ENCODE measurements at places on chromosomes 2 and 18.

DNA sequence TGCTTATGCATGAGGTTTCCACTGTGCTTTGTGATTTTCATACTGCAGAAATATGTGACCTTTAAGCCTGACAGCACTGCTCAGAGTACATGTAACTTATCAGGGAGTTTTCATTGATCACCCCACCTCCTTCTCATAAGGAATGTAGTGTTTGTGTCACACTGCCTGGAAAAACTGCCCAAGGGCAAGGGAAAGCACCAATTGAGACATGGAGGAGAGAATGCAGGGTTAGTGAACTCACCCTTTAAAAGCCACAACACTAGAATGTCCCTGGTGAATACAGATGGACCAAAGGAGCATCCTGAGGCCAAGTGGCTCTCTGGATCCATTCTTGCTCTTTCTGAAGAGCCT, 147.2 kb upstream of the SPATS2L start:
- DNase-seq: no peak

DNA sequence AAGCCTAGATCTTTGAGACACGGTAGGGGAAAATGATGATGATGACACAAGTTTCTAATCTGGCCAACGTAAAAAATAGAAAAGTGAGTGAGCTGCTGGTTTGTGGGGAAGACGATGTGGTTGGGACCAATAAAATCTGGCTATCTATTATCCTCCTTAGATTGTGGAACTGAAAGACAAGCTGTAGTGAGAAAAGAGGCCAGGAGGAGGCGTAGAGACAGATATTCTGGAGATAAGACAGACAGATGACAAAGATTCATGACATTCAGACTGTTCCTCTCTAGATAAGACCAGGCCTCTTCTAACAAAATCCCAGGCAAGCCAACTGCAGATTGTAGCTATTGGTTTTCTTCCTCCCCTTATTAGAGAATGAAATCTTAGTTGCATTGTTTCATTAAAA, 376.3 kb upstream of the UBE2E3 start:
- DNase-seq: no peak

GRCh38 chr2:62010632-62011256, 105.3 kb downstream of the COMMD1 start:
- DNase-seq: no peak

DNA sequence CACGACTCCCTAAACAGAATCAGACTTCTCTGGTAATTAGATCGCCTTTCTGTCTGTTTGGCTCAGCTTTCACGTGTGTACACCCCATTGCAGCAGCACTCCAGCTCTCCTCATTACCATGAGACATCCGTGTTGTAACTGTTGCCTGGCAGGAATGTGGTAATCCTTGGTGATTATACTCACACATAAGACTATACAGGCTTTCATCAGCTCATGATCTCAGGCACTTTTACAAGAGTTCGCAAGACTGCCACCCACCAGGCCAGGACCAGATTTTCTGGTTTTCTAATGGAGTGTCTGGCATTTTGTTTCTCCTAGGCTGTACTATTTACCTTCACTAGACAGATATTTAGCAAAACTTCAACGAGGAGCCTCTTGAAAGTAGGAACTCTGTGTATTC, 50.2 kb downstream of the ACVR1 start:
- DNase-seq: no peak

- DNase-seq: no peak
These were observed 81.4 kb upstream of the ERBB4 start for GRCh38 chr2:212619954-212620353.

- DNase-seq: no peak
These were observed 44.6 kb downstream of the ITGB1BP1 start for GRCh38 chr2:9378433-9379390.

- peak; percentile 22 for DNase-seq
These were observed 276.9 kb upstream of the CHAC2 start for GRCh38 chr2:53490659-53491058.

DNA sequence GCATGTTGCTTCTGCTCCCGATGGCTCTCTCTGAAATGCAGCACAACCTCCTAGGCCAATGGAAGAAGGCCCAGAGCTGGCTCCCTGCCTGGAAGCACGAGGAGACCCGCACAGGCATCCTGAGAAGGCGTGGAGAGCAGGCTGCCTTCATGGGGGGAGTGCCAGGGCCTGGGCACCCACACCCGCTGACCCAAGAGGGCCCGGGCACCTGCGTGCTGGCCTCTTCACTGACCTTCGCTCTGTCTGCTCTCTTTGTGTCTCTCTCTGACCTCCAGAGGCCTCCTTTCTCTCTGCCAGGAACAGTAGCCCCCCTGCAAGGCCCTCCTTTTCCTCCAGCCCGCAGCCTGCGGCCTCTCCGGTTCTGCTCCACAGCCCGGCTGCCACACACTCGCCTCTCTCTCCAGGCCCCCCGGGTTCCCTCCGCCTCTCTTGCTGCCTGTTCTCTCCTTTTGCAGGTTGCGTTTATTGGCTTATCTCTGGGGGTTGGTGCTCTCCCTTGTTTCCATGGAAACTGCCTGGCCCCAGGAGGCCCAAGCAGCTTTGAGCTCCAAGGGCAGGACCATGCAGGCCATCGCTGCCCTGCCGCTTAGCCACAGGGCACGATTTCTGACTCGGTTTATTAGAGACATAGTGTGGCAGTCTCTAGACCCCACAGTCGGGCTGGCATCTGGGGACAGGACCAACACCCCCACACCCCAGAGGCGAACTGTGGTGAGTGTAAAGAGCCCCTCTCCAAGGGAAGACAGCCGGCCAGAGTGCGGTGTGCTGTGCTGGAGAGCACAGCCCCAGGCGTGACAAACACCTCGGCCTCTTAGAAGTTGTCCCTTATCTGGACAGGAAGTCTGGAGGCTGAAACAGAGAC, 1.7 kb downstream of the MZT2B start:
- DNase-seq: no peak

DNA sequence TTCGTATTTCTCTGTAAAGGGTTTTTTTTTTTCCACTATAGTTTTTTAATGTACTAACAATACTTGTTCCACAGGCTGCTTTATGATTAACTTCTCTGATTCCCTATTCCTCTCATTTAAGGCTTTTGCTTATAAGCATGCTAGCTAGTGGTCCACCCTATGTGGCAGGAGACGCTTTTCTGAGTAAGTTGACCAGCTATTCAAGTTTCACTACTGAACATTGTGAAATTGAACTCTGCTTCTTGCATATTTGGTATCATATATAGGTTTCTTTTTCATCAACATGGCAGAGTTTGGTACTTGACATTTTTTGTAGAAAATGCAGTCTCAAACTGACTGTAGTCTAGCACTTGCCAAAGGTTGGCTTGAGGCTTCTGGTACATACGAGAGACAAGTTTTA, 74.2 kb downstream of the OTX1 start:
- no peak for DNase-seq

- DNase-seq: no peak
These were observed 31.5 kb downstream of the B4GALT6 start for GRCh38 chr18:31652877-31653276.

GRCh38 chr18:75249175-75249518, 38.5 kb downstream of the TSHZ1 start:
- DNase-seq: no peak

- DNase-seq: no peak
These were observed 241.5 kb upstream of the GCFC2 start for GRCh38 chr2:75952173-75952572.

DNA sequence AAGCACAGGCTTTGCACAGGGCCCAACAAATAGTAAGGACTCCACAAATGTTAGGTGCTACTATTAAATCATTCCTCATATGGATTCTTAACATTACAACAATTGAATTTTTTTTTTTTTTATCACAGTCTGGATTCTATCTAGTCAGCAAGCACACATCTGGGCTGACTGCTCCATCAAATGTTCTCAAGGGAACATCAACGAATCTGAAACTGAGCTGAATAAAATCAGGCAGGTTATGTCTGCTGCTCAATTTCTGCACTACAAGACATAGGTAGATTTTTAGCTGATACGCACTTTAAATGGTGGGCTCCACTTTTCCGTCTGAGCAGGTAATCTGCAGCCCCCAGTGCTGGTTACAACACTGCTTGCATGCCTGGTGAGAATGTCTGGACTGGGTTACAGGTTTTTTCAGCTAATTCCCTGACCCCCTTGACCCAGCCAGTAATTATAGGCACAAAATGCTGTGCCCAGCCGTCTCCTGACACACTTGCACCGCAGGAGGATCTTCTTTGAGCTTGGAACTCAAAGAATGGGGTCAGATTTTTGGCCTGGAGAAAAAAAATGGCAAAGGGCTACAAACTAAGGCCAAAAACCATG, 44.6 kb downstream of the ADD2 start:
- no peak for DNase-seq

- no peak for DNase-seq
These were observed 90.7 kb downstream of the SMCHD1 start for GRCh38 chr18:2746274-2746673.

DNA sequence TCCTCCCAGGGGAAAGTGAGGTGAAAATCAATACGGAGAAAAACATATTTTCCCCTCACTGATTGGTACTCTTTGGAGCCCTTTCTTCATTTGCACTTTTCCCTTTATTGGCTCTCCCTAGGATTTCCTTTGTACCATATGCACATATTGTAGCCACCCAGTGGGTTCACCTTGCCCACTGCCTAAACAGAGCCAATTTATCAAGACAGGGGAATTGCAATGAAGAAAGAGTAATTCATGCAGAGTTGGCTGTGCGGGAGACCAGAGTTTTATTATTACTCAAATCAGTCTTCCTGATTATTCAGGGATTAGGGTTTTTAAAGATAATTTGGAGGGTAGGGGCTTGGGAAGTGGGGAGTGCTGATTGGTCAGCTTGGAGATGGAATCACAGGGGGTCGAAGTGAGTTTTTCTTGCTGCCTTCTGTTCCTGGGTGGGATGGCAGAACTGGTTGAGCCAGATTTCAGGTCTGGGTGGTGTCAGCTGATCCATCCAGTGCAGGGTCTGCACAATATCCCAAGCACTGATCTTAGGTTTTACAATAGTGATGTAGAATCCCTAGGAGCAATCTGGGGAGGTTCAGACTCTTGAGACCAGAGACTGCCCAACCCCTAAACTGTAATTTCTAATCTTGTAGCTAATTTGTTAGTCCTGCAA, 15.1 kb upstream of the KCNE4 start:
- no peak for DNase-seq

- DNase-seq: no peak
These were observed 40.6 kb downstream of the GCKR start for GRCh38 chr2:27537287-27537686.

DNA sequence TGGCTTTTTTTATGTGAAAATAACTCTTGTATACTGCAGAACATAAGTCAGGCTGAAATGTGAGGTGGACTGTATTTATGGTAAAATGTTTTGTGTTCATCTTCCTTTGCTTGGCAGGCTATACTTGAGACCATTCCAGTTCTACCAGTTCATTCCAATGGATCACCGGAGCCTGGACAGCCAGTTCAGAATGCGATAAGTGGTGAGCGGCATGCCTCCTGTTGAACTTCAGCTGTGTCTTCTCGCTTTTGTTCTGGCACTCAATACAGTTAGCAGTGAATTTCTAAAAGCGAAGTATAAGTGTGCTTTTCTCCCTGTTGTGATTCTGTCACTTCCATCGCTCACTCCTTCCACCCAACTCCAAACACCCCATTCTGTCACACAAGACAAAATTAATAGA, 138.5 kb downstream of the ARHGAP28 start:
- no peak for DNase-seq

DNA sequence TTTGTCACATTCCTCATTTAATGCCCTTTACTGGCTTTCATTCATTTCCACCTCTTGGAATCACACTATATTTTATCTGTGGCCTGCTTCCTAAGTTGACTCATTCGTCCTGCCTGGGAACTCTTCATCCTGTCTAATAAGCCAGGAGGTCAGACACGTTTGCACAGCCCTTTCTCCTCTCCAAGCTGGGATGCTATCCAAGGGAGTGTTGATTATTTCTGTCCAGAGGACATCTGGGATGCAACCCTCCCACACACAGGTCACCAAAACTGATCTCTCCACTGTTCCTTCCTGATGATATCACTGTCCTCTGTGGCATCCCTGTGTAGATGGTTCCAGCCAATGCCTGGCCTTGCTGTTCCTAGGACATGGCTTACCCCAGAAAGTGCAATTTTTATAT, 79.8 kb upstream of the NOSTRIN start:
- no peak for DNase-seq

GRCh38 chr2:235270291-235270690, 223.6 kb upstream of the AGAP1 start:
- no peak for DNase-seq

DNA sequence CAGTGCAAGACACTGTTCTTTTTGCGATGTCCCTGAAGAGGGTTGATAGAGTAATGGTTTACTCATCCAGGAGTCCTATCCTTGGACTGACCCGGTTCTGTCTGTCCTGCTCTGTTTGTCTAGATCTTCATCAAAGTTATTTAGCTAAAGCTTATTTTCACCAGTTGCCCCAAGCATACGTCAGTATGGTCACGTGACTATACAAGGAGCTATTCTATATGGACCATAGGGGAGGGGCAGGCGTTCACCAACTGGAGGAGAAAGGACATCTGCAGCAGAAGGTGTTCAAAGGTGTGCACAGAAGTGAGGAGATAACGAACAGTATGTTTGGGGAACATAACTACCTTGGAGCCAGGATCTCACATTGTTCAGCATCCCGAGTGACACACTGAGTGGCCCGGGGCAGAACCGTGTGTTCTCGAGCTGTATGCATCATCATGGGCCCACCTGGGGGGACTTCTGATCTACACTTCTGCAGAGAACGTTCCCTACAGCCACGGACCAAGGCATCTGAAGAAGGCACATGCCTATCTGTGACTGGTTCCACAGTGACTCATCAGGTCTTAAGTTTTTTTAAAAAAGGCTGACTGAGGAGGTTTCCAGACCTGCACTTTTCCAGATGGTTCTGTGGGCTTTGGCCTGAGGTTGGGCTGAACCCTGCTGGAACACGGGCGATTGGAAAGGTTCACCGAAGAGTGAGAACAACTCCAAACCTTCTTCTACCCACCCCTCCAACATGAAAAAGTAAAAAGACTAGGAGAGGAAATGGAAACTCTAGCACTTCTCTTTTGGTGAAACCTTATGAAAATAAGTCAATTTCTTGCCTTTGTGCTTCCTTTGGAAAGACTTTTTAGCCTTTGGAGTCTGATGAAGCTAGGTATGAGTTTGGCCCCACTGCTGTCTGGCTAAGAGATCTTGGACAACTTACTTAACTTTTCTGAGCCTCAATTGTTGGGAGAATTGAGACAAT, 68.6 kb upstream of the YWHAQ start:
- no peak for DNase-seq

DNA sequence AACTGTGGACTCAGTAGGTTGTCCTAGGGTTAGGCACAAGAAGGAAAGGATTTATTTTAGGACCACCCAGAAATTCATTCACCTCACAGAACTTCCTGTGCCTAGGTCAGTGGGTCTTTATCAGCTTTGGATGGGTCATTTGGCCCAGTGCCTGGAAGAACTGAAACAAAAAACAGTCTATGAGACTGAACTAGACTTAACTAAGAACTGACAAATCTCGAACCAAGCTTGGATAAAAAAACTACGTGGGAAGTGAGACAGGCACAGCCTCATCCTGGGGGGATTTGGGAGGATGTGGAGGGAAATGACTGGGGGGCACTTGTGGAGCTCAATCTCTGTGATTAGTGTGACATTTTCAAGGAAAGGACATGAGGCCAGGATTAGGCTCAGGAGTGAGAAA, 2.3 kb upstream of the OST4 start:
- no peak for DNase-seq
